K562 (cell line): ENCODE measurements at places on chromosomes 2 and 18.
A peak's percentile ranks its signal among the peaks of the same experiment; 100 is the strongest.

GRCh38 chr2:165950438-165950837, 3.1 kb downstream of the TTC21B start:
- peaks cover 33% of the 10 kb centered on the region; the same call in 2 of the 3 replicates for H3K36me3 ChIP-seq
- no peaks in the 10 kb centered on the region for H3K27me3 ChIP-seq
- H3K27ac ChIP-seq: no peak overlapping the region
- H3K4me3 ChIP-seq: no peak overlapping the region
- DNase-seq: no peak

- DNase-seq: peak; percentile 26
- H3K27ac ChIP-seq: no peak overlapping the region
- no peaks in the 10 kb centered on the region for H3K4me1 ChIP-seq
- no peaks in the 10 kb centered on the region for H3K36me3 ChIP-seq
- H3K4me3 ChIP-seq: no peak overlapping the region
Measured at GRCh38 chr18:25561918-25562317, 210.0 kb upstream of the ZNF521 start.

DNA sequence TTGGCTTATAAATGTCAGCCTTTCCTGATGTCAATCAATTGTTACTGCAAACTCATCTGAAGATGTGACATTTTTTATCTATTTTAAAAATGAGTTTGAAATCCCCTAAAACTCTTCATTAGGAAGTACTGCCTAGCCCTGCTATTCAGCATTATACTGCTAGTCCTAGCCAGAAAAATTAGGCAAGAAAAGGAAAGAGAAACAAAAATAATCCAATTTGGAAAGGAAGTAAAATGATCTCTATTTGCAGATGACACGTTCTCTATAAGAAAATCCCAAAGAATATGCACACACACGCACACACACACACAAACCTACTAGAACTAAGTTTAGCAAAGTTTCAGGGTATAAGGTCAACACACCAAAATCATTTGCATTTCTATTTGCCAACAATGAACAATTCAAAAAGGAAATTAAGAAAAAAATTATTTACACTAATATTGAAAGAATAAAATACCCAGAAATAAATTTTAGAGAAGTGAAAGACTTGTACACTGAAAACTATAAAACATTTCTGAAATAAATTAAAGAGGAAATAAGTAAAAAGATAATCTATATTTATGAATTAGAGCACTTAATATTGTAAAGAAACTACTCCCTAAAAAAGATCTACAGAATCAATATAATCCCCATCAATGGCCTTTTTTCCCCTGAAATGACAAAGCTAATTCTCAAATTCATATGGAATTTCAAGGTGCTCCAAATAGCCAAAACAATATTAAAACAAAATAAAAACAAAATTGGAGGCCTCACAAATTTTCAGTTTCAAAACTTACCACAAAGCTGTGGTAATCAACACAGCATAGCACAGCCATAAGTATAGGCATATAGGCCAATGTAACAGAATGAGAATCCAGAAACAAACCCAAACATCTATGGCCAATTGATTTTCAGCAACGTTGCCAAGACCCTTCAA, 433.7 kb upstream of the TRIB2 start:
- H3K27ac ChIP-seq: peak overlapping the region; percentile 46
- H3K4me1 ChIP-seq: peaks cover 17% of the 10 kb centered on the region; the same call in 2 of the 3 replicates
- H3K27me3 ChIP-seq: no peaks in the 10 kb centered on the region
- H3K36me3 ChIP-seq: no peaks in the 10 kb centered on the region

DNA sequence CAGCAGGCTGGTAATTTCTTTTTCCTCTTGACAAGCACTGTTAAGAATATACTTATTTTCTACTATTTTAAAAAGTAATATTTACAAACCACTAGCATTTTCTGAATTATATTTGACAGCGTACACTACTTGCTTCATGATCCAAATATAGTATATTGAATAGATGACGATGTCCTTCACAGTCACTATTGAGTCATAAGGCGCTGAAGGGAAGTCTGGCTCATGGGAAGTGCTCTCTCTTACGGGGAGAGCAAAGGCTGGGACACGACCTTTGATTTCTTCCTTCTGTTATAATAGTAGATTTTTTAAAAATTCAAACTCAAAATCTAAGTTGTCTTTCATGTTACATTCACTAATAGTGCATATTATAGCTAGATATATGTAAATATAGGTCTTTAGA, 357.1 kb downstream of the SOCS6 start:
- DNase-seq: no peak
- H3K4me3 ChIP-seq: no peak overlapping the region
- no peaks in the 10 kb centered on the region for H3K36me3 ChIP-seq
- no peak overlapping the region for H3K27ac ChIP-seq
- no peaks in the 10 kb centered on the region for H3K27me3 ChIP-seq

- H3K27me3 ChIP-seq: no peaks in the 10 kb centered on the region
- no peak overlapping the region for H3K27ac ChIP-seq
- no peaks in the 10 kb centered on the region for H3K36me3 ChIP-seq
- no peaks in the 10 kb centered on the region for H3K4me1 ChIP-seq
- no peak overlapping the region for H3K4me3 ChIP-seq
Measured at GRCh38 chr2:229408356-229408755, 137.3 kb upstream of the PID1 start.

DNA sequence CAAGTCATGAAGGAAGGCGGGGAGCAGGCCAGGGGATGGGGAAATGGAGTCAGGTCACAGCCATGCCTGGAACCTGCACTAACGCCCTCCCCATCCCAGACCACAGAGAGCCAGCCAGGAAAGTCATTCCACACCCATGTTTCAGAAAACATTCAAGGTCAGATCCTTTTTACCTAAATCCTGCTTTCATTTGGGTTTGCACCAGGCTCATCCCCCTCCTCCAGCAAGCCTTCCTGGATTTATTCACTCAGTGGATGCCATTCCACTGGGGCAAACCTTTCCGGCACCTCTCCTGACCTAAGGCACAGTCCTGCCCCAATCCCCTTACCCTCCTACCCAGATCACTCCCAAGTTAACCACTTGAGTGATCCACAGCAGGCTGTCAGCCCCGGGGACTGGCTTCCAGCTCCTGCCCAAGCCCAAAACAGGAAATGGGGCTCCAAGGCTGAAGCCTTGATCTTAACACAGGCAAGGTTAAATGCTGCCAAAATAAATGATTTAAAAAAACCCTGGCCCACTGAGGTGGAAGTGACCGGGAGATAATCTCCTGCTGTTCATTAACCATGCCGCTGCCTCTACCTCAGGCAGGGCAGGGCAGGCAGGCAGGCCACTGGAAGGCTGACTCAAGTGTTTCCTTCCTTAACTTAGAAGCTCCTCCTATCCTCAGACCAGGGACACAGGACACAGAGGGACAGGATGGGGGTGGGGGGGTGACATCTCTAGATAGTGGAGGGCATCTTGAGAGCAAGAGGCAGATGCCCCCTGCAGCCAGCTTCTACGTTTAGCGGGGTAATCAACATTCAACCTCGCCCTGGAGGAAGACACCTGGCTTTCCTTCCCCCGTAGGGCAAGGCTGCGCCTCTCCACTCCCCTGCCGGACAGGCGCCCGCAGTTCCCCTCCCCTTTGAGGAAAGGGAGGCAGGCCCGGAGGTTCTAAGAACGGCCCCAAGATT, 1.4 kb downstream of the RAB11FIP5 start:
- no peaks in the 10 kb centered on the region for H3K36me3 ChIP-seq
- H3K27me3 ChIP-seq: 0 out of 2 replicates have a peak, but pooled peaks cover under 1% of the 10 kb centered on the region
- peak; percentile 48 for DNase-seq

GRCh38 chr18:66129248-66129647, 378.4 kb downstream of the CDH7 start:
- no peaks in the 10 kb centered on the region for H3K27me3 ChIP-seq
- no peaks in the 10 kb centered on the region for H3K36me3 ChIP-seq
- no peak for DNase-seq
- H3K27ac ChIP-seq: no peak overlapping the region

DNA sequence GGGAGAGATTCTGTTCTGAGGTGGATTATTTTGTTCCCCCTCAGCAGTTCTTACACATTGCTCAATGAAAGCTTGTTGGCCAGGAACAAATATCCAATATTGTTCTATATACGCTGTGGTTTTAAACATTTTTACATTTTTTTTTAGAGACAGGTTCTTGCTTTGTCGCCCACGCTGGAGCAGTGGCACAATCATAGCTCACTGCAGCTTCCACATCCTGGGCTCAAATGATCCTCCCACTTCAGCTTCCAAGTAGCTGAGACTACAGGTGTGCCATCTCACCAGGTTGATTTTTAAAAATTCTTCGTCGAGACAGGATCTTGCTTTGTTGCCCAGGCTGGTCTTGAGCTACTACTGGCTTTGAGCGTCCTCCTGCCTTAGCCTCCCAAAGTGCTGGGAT, 58.9 kb upstream of the KIF5C start:
- H3K36me3 ChIP-seq: no peaks in the 10 kb centered on the region
- DNase-seq: no peak
- no peak overlapping the region for H3K27ac ChIP-seq
- H3K4me1 ChIP-seq: no peaks in the 10 kb centered on the region; the same call in 1 of the 2 replicates
- H3K27me3 ChIP-seq: 0 out of 3 replicates have a peak, but pooled peaks cover 9% of the 10 kb centered on the region
